ENCODE measurements at places on chromosomes 5 and 9.

- no peak for DNase-seq
These were observed 7.0 kb upstream of the C9 start for GRCh38 chr5:39371367-39371635.

DNA sequence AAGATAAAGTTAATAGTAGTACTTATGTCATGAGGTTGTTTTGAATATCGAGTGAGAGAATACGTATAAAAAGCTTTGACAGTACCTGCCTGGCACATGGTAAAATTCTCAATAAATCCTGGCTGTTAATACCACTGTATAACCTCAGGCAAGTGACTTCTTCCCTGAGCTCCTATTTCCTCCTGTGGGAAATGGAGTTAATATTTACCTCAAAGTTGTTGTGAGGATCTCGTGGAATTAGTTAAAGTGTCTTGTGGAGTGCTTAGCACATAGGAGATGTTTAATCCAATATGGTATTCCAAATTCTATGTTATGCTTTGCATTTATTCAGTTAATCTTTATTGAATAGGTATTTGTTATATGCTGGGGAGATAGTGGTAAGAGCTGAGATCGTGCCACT lies 18.5 kb downstream of the FOCAD start:
- DNase-seq, result no peak

- no peak for DNase-seq
These were observed 195.2 kb upstream of the PTGER4 start for GRCh38 chr5:40484495-40484894.

DNA sequence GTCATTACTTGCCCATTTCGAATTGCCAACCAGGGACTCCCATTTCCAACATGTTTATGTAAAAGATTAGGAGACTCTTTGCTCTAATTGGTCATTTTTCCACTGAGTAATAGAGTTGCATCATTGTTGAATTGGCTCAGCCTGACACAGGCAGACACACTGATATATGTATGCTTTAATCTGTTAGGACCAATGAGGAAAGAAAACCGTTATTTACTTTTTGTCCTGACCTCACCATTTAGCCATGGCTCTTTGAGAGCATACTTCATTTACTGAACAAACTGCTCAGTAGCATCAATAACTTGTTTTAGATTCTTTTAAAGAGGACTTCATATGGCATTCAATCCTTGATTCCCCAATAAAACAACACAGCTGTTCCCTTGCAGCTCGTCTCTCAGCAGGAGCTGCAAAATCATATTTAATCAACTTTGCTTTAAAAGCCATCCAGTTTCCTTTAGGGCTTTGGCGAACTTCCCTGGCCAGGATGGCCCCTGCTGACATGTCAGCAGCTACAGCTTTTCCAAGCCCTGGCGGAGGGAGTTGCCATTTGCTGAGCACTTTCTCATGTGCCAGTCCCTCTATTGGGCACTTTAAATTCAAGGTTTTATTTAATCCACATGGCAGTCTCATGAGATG lies 251.5 kb upstream of the TNC start:
- DNase-seq, result peak; percentile 67

DNA sequence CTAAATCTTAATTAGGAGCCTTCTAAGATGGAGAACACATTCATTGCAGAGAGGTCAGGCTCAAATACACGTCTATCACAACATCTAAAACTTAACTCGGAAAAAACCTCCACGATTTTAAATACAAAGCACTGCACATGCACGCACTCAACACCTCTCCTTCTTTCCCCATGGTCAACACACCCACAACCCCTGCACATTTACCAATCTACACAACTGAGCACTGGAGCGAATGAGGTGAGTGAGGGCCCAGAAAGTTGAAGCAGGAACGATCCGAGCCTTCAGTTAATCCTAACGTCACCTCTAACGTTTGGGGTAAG lies 278 bp upstream of the NIPSNAP3A start:
- no peak for DNase-seq

- DNase-seq, result no peak
These were observed 263.9 kb downstream of the CTNND2 start for GRCh38 chr5:11640158-11640873.

DNA sequence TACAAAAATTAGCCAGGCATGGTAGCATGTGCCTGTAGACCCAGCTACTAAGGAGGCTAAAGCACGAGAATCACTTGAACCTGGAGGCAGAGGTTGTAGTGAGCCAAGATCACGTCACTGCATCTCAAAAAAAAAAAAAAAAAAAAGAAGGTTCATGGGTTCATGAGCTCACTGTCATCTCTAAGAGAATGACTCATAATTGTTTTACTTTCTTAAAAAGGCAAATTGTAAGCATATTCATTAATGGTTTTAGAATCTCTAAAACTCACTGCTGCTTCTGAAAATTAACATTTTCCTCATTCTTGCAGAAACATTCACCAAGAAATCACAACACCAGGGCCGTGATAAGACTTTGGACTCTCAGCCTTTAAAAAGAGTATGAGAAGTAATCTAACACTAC lies 103.6 kb downstream of the GNA14 start:
- DNase-seq, result no peak

DNA sequence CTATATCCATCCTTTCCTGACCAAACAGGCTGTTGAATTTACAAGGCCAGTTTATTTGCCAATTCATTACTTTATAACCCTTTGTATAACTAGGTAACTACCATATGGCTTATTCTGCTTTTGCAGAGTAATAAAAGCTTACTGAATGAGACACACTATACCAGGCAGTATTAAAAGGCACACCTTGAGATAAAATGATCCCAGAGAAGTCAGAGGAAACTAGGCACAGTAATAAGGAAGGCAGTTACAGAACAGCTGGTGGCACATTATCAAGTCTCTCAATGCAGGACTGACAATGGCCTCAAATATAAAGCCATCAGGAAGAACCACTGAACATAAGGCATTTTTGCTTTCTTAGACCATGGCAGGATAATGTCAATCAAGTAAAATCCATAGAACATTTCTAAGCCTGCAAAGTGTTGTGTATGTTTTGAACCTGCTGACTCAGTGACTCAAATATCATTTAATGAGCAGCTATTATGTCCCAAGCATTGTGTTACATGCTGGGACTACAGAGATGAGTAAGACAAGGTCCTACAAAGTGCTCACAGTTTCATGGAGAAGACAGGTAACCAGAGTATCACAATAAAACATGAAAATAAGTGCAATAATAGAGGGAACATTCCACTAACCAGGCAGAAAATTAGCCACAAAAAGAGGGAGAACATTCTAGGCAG lies 52.5 kb downstream of the OXCT1 start:
- DNase-seq, result no peak

DNA sequence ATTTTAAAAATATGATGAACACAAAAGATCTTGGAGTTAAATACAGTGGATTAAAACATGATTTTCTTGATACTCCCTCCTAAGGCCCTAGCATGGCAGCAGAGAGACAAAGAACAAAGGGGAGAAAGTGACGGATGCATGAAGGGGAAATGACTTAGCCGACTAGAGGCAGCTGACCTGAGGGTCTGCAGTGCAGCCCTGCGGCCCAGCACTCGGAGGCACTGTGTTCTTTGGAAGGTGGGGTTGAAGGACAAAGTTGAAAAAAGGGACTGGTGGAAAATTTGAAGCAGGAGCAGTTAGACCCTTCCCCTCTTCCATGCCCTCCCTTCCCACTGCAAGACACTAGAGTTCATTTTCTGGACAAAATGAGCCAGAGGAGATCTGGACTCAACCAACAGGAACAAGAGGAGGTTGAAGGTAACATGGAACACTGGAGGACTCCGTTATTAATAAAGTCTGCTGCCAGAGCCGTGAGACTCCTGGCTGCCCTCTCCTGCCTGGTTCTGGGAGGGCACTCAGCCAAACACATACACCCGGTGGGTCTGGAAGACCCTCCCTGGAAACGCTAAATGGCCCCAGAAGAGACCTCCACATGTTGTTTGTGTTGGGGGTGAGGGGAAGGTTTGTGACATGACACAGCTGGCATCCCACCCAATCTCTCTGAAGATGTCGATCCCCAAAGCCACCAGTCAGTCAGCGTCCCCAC lies 98.1 kb downstream of the JMY start:
- DNase-seq, result peak; percentile 27

DNA sequence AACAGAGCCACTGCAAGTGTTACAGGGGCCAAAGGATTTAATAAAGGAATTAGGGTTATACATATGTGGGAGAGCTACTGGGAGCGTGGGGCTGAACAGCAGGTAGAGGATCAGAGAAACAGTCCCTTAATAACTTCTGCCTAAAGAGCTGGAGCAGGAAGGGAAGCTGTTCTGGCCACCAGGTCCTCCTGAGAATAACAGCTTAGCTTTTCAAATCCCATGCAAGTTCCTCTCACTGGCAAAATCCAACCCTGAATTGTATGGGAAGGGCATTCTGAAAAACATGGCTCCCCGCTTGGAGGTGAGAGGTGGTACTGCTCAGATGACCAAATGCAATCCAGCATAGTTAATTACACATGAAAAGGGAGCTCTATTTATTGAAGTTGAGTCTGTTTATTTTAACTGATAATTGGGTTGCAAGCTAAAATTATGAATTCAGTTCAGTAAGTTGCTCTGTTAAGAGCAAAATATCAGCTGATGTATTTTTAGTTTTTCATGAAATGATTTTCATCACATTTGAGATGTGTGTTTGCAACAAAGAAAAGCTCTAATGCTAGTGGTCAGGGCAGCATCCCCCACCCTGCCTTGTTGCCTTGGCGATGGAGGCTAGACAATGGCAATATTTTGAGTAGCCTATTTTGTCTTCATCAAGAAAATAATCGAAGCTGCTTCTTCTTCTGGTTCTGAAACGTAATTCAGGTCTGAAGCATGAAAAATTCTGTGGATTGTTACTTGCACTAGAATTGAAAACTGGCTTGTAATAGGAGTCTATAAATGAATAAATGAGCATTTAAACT lies 58.4 kb upstream of the SH3GL2 start:
- DNase-seq, result no peak

GRCh38 chr9:98484162-98484561 lies 224.6 kb downstream of the GABBR2 start:
- no peak for DNase-seq

GRCh38 chr5:88677376-88677895 lies 205.5 kb downstream of the MEF2C start:
- DNase-seq, result no peak

GRCh38 chr5:130954336-130954735 lies 210.7 kb downstream of the HINT1 start:
- no peak for DNase-seq

DNA sequence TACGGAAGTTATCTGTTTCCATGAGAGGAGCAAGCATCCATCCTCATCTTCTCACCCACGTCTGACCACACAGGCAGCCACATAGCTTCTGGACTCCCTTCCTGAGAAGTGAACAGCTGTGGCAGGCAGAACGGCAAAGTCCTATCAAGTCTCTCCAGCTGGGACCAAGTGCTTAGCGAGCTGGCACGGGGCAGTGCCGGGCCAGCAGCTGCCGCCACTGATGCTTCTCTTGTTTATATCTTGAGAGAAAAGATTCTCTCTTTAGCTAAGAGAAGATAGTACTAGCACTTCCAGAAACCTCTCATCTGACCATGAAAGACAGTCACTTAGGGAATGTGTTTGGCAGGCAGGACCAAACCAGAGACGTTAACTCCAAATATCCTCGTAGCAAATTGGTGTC lies 37.2 kb downstream of the PLAC8L1 start:
- DNase-seq, result no peak

GRCh38 chr9:82993856-82994605 lies 68.9 kb downstream of the RASEF start:
- no peak for DNase-seq

DNA sequence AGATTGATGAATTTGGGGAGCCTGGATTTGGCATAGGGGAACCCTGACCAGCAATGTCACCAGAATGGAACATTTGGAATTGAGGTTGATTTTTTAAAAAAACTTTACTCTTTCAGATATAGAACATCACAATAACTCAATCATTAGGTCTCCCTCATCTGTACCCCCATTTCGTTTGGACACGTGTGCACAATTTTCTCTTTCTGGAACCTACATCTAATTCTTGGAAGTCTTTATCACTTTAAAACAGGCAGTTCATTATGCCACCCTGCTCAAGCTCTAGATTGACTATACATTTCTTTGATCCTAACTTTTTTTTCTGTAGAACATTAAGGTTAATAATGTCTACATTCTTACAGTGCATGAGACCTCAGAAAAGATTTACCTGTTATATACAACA lies 3.7 kb upstream of the SSBP2 start:
- no peak for DNase-seq

GRCh38 chr5:111682121-111682520 lies 74.9 kb downstream of the NREP start:
- no peak for DNase-seq

DNA sequence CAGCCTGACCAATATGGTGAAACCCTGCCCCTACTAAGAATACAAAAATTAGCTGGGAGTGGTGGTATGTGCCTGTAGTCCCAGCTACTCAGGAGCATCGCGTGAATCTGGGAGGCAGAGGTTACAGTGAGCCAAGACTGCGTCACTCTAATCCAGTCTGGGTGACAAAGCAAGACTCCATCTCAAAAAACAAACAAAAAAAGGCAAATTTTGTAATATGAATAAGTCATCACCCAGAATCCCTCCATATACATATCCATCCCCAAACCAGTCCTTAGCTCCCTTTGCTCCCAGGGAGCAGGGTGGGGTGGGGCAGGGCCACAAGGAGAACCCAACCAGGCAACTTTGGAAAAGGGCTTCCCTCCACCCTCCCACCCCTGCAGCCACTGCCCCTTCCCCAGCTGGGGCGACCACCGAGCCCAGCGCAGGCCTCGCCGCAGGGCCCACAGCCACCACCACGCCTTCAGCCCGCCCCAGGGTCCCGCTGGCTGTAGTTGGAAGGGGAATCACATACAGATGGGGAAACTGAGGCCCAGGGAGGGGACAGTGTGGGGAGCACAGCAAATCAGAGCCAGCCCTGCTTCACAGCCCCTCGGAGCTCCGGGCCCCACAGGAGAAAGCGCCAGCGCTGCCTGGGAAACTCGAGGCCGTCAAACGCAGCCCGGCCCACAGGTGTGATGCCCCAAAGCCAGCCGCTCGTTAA lies 7.8 kb downstream of the NOTCH1 start:
- DNase-seq, result no peak

GRCh38 chr5:10876006-10876744 lies 115.1 kb upstream of the DAP start:
- DNase-seq, result no peak

DNA sequence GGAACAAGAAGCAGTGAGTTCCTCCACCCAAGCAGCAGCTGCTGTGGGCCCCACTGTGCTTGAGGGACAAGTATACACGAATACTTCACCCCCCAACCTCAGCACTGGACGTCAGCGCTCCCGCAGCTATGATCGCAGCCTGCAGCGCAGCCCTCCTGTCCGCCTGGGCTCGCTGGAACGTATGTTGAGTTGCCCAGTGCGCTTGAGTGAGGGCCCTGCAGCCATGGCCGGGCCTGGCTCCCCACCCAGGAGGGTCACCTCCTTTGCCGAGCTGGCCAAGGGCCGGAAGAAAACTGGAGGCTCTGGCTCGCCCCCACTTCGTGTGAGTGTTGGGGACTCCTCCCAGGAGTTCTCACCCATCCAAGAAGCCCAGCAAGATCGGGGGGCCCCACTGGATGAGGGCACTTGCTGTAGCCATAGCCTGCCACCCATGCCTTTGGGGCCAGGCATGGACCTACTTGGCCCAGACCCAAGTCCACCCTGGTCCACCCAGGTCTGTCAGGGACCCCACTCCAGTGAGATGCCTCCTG lies 57.1 kb upstream of the TESK1 start:
- no peak for DNase-seq

Data from SK-N-SH (cell line).